ENCODE measurements at places on chromosomes 5 and 9.

GRCh38 chr9:128250839-128251731 lies 24.7 kb downstream of the GOLGA2 start:
- no peak for DNase-seq

GRCh38 chr5:3331819-3332218 lies 263.8 kb upstream of the IRX1 start:
- no peak for DNase-seq

DNA sequence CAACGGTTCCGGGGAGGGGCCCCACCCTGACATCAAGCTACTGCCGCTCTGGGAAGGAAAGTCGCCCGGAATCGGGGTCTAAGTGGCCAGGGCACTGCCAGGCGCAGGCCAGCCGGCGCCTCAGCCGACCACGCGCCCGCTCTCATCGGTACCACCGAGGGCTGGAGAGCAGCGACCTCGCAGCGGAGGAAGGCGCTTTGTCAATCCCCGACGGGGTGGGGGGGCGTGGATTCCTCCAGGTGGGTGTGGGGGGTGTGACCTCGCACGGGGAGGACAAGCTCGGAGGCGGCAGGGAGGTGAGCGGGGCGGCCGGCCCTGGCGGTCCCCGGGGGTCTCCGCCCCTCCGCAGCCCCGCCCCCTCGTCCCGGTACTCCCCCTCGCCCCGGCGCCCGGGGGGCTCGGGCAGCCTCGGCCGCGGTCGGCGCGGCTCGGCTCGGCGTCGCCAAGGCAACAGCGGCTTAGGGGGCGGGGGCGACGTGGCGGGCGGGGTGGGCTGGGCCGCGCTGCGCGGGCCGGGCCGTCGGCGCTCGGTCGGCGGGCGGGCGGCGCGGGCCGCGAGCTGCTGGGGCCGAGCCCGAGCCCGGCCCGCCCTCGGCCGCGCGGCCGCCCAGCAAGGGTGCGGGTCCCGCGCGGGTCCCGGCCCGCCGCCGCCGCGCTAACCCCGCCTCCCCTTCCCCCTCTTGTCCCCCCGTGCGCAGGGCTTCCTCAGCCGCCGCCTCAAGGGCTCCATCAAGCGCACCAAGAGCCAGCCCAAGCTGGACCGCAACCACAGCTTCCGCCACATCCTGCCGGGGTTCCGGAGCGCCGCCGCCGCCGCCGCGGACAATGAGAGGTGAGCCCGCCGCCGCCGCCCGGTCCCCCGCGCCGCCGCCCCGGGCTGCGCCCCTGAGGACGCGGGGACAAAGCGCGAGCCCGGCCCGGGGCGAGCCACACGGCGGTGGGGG lies 47.5 kb downstream of the DAB2IP start:
- no peak for DNase-seq

GRCh38 chr9:136532799-136533774 lies 12.8 kb downstream of the NOTCH1 start:
- DNase-seq: no peak

DNA sequence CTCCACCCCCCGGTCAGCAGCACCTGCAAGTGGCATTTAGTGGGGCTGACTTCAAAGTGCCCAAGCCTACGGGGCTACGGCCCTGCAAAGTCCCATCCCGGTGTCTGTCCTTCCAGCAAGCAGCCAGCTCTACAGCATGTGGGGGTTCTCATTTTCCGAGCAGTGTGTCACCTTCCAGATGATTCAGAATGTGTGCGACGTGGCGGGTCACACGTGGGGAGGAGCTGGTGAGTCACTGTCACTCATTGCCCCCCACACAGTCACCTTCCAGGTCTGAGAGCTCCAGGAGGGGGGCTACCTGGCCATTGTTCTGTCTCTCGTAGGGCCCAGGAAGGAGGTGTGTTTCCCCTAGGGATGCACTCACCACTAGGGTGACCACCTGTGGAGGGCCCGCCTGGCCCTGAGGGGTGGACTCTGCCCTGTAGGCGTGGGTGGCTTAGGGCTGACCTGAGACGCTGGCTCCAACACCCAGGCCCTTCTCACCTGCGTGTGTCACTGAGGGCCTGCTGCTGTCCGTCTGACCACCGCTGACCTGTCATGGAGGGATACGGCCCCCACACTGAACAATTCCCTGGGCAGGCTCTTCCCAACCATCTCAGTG lies 70.2 kb downstream of the SEMA4D start:
- DNase-seq: peak; percentile 61

Measured in stimulated activated CD4-positive, alpha-beta T cell treated with anti-CD3 and anti-CD28 coated beads, TNF-alpha, amount 100 ng/mL, for 1 hour (primary cell).